ENCODE measurements at places on chromosomes 5 and 9.

DNA sequence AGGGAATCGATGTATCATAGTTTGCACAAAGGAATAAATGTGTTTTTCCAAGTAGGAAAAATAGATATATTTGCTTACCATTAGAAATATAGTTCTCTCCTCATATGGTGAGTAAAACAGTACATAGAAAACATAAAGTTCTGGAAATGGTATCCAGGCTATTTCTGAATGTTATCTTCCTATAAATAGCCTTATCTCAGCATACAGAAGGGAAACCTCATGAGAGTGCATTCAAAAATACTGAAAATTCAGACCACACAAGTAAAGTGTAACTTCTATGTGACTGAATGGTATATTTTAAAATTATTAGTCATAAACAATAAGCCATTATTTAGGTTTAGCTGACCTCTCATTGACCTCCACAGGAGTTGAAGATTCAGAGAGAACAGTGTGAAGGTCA lies 43.5 kb downstream of the MOCS2 start:
- no peak for DNase-seq

DNA sequence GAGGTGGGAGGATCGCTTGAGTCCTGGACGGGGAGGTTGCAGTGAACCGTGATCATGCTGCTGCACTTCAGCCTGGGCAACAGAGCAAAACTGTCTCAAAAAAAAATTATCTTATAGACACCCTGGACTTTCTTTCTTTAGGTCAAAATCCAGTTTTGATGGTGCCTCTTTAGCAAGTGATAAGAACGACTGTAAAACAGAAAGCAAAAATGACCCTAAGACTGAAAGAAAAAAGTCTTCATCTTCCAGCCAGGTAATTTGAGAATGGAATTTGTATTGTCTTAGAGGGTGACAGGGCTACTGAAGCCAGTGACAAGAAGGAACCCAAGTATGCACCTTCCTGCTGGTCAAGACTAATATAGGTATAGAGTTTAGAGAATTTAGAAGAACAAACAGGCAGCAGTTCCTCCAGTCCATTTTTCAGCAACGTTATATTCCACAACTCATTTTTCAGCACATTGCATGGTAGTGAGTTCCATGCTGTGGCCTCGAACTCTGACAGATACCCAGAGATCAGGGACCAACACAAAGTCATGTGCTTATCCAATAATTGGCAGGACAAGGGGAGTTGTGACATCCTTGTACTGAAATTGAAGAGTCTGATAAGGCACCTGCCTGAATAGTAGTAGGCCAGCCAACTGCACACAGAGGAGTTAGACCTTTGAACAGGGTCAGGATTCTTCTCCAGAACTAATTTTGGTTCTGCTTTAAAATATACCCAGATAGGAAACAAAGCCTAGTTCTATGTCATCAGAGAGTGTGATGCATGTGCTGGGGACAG lies 46.5 kb downstream of the GRAMD2B start:
- DNase-seq: no peak

DNA sequence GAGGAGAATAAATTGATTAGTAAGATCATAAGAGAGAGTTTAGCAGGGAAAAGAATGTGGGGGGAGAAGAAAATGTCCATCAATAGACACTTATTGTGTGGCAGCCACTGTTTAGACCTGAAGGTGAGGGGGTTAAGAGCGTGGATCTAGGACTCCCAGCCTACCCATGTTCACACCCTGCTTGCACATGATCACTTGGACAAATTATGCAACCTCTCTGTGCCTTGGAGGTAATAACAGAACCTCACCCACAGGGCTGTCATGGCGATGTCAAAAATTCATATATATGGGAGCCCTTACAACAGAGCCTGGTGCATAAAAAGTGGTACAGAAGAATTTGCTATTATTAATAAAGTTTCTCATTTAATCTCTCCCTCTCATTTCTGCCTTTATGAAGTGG lies 86.0 kb upstream of the EQTN start:
- no peak for DNase-seq

DNA sequence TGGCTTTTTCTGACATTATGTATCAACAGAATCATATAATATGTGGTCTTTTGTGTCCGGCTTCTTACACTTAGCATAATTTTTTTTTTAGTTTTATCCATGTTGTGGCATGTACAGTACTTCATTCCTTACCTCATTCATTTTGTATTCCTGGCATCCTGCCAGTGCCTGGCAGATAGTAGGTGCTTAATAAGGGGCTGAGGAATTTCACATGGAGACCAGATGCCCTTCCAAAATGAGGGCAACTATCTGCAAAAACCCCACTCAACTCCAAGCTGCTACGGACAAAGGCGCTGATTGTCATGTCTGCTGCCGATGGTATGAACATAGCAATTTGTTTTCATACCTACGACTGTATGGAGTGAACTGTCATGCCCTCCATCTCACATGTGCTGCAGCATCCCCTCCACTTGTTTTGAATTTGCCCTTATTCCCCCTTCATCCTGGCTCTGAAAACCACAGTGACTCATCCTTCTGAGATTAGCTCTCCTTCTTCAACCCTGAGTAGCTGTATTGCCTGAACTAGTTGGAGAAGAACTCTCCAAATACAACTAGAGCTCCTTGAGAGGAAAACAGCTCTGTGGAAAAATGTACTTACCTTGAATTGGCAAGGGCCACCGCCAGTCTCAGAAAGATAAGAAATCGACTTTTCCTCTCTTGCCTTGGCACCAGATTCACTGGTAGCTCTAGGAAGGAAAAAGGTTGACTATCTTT lies 41.3 kb upstream of the FOXE1 start:
- no peak for DNase-seq

DNA sequence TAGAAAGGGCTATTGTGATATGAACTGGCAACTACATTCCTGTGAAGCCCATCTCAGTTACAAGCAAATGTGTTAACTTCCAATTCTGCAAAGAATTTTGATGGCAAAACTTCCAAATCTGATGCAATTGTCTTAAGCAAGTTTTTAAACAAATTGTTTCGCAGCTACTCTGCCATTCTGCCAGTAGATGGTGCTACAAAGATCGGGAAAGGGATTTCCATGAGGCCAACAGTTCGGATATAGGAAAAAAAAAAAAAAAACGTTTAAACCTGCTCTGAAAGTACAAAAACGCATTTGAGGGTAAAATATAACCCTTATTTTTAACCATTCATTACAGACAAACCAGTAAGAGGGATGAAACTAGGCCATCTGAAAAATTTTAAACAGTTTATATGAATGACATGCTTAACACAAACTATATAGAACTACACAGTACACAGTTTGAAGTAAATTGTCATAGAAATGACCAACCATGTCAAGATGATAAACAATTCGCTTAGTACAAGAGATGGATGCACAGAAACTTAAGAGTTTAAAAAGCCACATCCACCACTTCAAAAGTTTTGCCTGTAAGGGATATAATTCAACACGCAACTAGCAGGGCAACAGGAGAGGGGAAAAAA lies 2.2 kb downstream of the HNRNPA0 start:
- DNase-seq: no peak

- DNase-seq: no peak
Measured at GRCh38 chr9:130023144-130023787, 19.7 kb downstream of the FNBP1 start.

GRCh38 chr5:100794218-100794617 lies 108.9 kb downstream of the ST8SIA4 start:
- DNase-seq: no peak

- no peak for DNase-seq
Measured at GRCh38 chr5:172886974-172887501, 53.0 kb downstream of the ERGIC1 start.

DNA sequence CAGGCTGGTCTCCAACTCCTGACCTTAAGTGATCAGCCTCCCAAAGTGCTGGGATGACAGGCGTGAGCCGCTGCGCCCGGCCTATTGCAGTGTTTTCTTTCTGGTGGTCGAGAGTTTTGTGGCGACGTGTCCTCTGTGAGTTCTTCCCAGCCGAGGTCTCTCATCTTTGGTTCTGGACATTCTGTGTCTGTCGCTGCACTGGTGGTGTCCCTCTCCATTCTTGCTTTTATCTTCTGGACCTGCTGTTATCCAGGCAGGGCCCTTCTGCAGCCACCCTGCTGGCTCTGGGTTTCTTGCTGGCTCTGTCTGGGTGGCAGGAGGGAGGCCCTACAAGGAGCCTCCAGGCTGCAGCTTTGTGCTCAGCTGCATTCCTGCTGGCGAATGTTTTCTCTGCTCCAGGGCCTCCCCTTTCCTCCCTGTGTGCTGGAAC lies 49.1 kb upstream of the EXOC3 start:
- no peak for DNase-seq

DNA sequence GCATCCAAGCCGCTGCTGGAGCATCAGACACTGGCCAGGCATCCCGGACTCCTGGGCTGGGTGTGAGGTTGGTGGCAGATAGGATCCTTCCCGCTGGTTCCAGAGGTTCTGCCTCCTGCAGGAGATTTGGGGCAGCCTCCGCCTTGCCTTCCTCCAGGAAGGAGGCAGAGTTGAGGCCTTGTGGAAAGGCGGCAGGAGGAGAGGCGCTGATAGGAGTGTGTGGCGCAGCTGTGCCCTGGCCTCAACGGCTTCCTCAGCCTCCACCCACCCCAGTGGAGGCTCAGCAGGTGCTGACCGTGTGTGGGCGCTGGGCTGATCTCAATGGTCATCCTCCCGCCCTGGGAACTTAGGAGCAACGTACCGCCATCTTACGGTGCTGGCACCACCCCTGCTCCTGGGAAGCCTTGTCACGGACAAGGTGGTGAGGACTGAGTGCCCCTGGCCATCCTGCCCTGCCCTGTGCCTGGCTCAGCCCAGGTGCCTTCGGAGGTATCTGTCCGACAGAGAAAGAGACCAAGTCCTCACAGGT lies 10.2 kb downstream of the NCS1 start:
- no peak for DNase-seq

DNA sequence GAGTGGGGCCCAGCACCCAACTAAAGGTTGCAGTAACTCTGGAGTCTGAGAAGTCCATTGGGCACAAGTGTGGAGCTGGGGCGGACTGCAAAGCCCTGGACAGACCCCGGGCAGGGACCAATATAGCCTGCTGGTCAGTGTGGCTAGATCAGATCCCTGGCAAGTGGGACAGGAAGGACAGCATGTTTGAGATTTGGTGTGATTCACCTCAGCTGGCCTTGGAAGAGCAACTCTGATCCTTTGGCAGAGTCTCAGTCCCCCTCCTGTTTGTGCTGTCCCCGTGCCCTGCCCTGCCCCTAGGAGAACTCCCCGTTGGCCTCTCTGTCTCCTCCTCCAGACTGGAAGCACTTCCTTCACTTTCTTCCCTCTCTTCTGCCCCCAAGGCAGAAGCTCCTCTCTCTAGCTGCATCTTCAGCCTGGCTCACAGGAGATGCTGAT lies 255.3 kb downstream of the FSTL4 start:
- no peak for DNase-seq

GRCh38 chr5:133323494-133324457 lies 272.0 kb downstream of the HSPA4 start:
- DNase-seq: no peak

DNA sequence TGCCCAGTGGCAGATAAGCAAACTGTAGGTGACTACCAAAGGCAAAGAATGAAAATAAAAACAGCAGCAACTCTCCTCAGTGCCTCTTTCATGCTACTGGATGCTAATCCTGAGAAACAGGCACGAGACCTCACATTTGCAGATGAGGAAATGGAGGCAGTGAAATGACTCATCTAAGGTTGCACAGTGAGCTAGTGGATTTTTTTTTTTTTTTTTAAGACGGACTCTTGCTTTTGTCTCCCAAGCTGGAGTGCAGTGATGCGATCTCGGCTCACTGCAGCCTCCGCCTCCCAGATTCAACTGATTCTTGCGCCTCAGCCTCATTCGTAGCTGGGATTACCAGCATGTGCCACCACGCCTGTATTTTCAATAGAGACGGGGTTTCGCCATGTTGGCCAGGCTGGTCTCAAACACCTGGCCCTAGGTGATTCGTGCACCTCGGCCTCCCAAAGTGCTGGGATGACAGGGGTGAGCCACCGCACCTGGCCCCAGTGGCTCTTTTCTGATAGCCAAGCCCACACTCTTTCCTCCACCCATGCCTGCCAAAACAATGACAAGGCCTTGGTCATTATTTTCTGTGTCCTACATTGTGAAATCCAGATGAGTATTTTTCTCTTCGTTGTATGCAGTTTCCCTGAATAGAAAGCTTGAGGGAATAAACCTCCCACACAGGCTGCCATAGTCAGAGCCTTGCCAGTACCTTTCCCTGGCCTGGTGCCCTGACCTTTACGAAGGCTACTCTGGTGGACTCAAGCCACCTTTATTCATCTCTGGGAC lies 19.2 kb downstream of the DOCK2 start:
- DNase-seq: no peak

DNA sequence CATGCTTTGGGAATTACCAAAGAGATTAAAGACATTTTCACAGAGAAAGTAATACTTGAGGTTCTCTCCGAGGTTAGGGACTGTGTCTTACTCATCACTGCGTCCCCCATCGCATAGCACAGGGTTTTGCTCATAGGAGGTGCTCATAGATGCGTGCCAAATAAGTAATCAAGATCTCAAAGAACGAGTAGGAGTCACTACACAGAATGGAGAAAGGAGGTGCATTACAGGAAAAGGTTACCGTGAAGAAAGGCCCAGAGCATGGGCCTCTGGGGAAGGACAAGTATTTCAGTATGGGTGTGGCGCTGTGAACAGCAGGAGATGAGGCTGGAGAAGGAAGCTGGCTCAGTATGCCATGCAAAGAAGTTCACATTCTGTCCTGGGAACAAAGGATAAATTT lies 182.4 kb downstream of the ACTL7B start:
- no peak for DNase-seq

GRCh38 chr9:20189871-20190270 lies 401.0 kb upstream of the SLC24A2 start:
- no peak for DNase-seq

DNA sequence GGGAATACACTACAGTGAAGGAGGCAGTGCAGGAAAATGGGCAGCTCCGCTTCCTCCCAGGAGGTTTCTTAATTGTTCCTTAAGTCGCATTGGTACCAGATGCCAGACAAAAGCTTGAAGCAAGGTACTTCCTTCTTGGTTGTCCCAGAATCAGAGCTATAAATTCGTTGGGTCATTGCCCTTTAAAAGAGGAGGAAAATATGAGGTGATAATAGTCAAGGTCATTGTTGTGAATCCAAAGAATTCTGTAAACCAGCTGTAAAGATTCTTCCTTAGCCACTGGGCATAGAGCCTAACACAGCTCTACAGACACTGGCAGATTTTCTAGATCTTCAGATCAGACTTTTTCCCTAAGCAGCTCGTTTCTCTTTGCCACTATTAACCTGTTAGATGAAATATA lies 444.1 kb upstream of the TLE4 start:
- no peak for DNase-seq

DNA sequence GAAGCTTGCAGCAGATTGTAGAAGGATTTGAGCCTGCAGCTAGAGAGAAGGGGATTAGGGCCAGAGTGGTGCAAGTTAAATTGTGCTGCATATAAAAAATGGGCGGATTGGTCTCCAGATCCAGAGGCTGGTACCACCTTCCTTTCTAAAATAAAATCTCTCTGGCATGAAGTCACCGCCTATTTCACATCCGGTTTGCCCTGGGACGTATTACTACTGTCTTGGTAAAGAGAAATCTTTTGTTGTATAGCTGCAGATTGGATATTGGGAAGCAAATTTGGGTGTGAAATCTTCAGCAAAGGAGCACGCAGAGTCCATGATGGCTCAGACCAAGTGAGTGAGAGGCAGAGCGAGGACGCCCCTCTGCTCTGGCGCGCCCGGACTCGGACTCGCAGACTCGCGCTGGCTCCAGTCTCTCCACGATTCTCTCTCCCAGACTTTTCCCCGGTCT lies at the start of gene GABRA1:
TSS of gene GABRA1 (plus strand) at position 180 of the 451 bp plus-strand sequence. CDS start 2,691 bp downstream, outside the sequence.
- DNase-seq: no peak

- no peak for DNase-seq
Measured at GRCh38 chr9:4226331-4227250, 73.3 kb downstream of the GLIS3 start.
